NCI-H226 (cell line): ENCODE measurements at places on chromosomes 7 and 10.

DNA sequence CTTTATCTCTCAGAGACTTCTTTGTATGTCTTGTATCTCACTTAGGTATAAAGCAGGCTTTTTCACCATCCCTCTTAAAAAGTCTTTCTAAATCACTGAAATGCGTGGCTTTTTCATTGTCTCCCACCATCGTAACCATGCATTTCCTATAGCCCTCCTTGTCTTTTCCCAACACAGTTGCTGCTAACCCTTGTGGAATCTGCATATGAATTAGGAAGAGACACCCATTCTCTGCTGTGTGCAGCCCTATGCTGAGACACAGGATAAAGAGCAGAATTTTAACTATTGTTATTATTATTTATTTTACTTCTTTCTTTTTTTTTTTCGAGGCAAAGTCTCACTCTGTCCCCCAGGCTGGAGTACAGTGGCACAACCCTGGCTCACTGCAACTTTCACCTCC is 804.3 kb upstream of the COBL start:
- DNase-seq = no peak

DNA sequence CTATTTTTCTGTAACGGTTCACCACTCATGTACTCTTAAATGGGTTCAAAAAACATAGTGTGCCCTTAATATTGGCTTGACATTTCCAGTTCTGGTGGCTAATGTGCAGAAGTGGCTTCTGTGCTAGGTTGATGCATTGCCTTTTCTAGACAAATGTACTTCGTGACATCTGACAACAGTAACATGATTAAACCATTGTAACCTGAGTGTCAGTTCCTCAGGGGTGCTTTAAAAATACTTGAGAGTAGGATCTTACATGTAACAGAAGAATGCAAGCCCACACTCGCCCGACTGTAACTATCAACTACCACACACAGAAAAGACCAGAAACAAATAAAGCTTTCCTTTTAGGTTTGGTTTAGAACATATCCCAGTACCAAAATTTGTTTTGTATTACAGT is 393.4 kb upstream of the NFE2L3 start:
- DNase-seq = no peak

GRCh38 chr7:150586785-150587152 is 19.6 kb downstream of the GIMAP4 start:
- DNase-seq = no peak

- peak; percentile 45 for DNase-seq
Observed at GRCh38 chr7:28018446-28018845, 162.1 kb downstream of the JAZF1 start.

GRCh38 chr10:11395581-11396310 is 215.7 kb downstream of the USP6NL start:
- DNase-seq = no peak

GRCh38 chr10:128487517-128487916 is 361.3 kb upstream of the MKI67 start:
- no peak for DNase-seq

- DNase-seq = no peak
Observed at GRCh38 chr10:59898125-59898835, 8.1 kb downstream of the CCDC6 start.

DNA sequence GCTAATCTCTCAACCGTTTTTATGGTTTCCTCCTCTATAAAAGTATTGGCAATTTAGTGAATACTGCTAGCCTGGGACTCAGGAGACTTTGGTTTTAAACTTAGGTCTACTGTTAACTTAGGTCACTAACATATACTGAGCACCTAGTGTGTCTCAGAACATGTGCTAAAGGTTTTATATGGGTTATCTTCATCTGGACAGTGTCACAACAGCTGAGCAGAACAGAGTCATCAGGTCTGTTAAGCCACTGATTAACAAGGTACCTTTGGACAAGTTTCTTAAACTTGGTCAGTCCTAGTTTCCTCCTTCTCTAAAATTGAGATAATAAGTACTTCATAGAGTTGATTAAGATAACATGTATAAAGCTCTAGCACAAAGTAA is 30.6 kb downstream of the NET1 start:
- DNase-seq = no peak

DNA sequence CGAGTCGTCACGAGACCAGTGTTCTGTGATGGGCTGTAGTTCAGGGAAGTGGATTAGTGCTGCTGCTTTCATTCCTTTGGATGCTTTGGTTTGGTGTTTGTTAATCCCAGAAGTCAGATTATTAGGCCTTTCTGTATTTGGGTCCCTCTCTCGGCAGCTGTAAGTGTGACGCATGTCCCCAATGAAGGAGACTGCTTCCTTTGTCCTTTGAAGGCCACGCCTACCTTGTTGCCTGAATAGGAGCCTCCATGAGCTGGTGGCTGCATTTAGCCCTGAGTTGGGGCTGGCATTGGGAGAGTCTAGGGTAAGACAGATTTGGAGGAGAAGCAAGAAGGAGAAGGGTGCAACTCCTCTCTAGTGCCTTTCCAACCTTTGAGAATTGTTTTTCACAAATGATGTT is 34.5 kb downstream of the DOCK1 start:
- no peak for DNase-seq

DNA sequence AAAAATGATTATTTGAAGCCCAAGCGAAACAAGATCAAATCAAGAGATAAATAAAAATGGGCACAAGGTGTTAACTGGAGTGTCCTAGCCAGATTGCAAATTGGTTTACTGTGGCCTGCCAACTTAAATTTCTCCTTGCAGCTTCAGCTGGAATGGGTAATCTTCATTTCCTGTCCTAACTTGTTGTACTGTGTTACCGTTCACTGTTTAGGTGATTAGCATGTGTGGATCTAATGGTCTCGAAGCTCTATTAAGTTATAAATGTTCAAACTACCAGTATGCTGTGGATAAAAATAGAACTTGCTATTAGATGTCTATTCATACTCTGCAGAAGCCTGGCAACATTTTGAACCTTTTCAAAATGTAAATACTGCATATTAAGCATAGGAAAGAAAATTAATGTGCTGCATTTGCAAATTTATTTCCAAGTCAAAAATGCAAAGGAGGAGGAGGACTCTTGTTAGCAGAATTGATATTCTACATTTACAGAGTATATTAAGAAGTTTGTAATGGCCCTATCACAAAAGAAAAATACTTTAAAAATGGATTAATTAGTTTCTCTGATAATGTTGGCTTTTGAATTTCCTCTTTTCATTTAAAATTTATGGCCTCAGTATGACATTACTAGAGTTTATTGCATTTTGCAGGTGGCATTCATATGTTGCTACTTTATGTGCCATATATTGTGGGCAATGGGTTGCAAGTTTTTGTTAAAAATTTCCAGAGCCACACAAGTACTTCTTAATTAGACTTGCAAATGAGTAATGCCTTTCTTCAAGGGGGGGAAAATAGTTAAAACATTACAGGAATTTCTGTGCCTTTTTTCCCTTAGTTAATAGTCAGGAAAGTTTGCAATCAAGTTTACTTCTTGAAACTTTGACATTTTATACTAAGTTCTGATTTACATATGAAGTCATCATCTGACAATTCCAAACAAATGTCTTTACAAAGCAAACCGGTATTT is 92.1 kb downstream of the CABCOCO1 start:
- DNase-seq = no peak

DNA sequence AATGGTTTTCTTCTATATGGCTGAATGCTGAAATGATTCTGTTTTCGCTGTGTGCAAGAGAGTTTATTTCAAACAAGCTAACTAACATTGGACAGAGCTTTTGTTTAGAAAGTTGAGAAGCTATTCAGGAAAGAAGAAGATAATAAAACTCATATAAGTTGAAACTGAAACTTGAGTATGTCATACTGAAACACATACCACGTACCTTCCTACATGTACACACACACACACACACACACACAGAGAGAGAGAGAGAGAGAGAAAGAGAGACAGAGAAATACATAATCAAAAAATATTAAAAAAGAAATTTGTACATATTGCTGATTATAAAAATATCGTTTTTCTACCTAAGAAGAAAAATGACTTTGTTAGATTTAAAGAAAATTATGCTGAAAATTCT is 561.9 kb upstream of the KCND2 start:
- DNase-seq = no peak

DNA sequence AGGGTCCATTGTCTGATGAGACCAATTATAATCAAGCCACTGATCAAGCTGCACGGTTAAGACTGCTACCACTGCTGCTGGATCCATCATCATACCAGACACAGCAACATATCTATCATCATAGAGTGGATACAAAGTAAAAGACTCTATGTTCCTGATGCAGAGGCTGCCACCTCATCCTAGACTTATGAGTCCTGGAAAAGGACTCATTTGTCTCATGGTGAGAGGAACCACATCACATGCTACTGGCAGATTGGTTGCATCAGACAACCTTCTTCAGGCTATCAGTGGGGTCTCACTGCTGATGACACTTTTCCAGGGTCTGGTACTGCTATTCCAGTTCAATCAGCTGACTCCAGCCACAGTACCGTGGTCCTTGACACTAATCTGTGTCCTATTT is 79.0 kb downstream of the ABI1 start:
- no peak for DNase-seq

DNA sequence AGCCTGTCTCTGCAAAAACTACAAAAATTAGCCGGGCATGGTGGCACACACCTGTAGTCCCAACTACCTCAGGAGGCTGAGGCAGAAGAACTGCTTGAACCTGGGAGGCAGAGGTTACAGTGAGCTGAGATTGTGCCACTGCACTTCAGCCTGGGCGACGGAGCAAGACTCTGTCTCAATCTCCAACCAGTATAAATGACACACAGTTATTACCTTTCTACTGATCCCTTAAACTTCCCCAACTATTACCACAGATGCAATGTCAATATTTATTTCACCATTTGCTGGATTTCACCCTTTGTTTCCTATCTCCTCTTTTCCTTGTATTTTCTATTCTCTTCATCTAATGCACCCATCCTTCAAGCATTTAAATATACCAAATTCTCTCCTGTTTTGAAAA is 431.8 kb downstream of the GRM8 start:
- DNase-seq = no peak

DNA sequence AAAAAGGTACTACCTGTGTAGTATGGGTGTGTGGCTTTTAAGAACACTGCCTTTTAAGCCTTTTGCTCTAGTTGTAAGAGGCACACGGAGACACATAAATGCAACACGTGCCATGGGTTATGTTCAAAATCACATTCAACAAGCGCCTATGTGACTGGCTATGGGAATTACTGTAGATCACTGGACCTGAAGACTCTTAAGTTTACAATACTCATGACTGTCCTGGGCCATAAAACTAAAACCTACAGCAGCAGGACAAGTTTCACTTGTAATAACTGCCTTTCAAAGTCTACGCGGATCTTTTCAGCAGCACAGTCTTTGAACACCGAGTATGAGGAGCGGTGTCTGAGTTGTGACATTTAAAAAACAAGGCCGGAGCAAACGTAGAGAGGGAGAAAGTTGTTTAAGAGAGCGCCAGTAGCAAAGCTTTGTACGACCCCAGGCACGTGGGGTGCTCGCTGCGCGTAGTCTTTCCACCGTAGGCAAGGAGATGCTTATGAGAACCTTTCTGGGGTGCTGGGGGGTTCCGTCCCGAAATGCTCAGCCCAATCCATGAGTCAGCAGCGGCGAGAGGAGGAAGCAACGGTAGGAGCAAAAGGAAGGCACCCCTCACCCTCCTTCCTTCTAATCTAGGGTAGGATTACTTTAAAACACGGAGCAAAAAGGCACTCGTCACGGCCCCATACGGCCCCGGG is 662 bp downstream of the DNAJC2 start:
- DNase-seq = peak; percentile 3

DNA sequence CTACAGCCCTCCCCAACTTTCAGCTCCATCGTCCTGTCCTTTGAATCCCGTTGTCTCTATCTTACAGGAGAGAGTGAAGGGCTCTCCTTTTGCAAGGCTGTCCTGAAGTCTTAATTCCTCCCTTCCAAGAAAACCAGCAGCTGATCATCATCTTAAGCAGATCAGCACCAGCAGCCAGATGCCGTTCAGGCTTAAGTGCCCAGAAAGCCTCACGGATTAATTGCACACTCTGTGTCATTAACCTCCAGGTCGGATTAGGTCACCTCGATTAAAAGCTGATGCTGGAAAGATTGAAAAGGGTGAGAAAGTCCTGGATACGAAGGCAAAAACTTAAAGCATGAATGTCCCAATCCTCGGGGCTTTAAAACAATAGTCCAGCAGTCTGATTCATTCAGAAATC is 24.8 kb upstream of the ADARB2 start:
- DNase-seq = no peak

GRCh38 chr7:126790763-126791162 is 462.0 kb downstream of the GRM8 start:
- no peak for DNase-seq

DNA sequence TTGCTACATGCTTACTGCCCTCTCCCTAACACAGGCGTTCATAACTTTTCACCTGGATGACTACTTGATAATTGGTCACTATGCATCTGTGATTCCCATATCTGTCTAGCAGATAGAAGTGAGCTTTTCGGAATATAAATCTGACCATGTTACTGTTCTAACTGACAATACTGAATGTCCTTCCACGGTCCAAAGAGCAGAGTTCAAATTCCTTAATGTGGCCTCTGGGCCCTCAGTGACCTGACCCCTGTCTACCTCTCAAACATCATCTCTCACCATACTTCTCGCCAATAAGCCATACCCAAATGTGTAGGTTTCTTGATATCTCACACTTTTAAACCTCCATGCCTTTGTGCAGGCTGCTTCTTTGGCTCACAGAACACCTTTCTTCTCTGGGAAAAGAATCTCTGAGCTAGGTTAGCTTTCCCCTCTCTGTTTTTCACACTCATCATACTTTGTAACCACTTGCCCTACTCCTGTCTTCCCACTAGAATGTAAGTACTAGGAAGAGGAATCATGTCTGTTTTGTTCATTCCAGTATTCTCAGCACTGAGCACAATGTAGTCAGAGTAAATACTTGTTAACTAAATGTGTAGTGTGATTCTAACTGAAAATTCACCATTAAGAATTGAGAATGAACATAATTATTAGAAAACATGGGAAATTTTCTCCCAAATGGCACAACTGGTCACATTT is 39.2 kb upstream of the LRRC17 start:
- DNase-seq = no peak

- DNase-seq = no peak
Observed at GRCh38 chr10:67284589-67284988, 358.8 kb downstream of the LRRTM3 start.

DNA sequence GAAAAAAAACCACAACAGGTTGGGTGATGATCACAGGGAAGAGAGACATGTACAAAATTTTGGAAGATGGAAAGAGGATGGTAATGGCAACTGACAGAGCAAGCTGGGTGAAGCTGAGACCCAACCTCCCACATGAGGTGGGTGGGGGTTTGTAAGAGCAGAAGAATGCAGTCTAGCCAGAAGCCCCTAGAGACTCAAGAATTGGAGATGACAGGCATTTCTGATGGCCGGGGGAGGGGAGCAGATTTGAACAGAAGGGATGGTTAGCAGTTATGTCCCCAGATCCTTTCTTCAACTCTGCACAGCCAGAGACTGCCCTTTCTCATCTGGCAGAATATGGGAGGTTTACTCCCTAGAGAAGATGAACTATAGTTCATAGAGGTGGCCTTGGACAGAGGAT is 208.0 kb downstream of the GALNT17 start:
- DNase-seq = no peak
